ENCODE measurements at places on chromosomes 3 and 15. TPM values are rescaled to one million over a fixed set of nuclear protein-coding genes. Genes with fewer than 3 reads are reported as not detected.
A peak's percentile ranks its signal among the peaks of the same experiment; 100 is the strongest.

GRCh38 chr3:48521635-48522034, 17.7 kb upstream of the SHISA5 start:
- no peak for DNase-seq

- DNase-seq: no peak
Observed at GRCh38 chr3:132504375-132504933, 87.2 kb downstream of the DNAJC13 start.

GRCh38 chr15:39685999-39686613, 96.5 kb downstream of the FSIP1 start:
- DNase-seq: peak; percentile 62

DNA sequence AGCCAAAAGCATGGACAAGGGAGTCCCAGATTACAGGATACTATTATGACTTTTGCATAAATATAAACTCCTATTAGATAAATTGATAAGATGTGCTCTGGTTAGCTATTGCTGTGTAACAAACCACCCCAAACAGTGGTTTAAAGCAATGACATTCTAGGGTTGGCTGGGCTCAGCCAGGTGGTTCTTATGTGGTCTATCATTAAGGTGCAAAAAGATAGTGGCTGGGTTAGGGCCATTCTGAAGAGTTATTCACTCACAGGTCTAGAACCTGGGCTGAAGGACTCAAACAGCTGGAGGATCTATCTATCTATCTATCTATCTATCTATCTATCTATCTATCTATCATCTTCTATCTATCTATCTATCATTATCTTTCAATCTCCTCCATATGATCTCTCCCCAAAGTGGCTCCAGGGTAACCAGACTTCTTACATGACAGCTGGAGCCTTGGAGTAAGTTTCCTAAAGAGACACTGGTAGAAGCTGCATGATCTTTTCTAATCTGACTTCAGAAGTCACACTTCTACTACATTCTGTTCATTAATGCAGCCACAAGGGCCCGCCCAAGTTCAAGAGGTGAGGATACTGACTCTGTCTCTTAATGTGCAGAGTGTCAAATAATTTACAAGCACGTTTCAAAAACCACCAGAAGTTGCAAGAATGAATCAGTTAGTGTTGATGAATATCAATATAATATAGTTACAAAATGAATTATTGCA, 74.9 kb upstream of the XCR1 start:
- DNase-seq: no peak

- DNase-seq: no peak
Observed at GRCh38 chr3:25849091-25849490, 59.2 kb downstream of the OXSM start.

DNA sequence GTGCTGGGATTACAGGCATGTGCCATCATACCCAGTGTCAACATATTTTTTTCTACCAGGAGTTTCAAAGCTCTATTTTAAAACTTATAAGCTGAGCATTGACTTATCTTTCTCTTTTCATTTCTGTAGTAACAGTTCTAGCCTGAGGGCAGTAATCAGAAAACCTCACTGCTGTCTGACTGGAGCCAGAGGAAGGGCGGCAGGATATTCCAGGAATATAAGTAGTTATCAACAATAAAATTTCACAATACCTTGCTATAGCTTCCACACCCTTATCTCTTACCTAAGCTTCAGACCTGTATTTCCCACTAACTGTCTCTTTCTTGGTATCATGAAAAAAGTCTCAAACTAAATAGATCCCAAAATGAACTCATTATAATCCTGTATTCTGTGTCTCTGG, 5.1 kb upstream of the NEDD4 start:
- DNase-seq: no peak

DNA sequence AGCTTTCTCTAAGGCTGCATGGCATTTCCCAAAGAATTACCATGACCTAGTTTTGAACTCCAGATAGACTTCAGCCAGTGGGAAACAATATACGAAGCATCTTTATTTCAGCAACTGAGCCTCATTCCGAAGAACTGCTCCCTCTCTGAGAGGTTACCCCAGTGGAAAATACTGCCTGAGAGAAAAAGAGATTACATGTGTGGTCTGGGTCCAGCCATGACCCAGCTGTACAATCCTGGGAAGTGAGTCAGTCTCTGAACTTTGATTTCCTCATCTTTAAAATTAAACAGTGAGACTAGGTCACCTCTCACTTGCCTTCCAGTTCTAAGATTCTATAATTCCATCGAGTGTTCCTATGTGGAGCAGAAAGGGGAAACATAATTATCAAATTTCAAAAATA, 42.4 kb downstream of the TNIK start:
- peak; percentile 47 for DNase-seq

- no peak for DNase-seq
Observed at GRCh38 chr3:16309558-16309957, 44.5 kb downstream of the OXNAD1 start.

DNA sequence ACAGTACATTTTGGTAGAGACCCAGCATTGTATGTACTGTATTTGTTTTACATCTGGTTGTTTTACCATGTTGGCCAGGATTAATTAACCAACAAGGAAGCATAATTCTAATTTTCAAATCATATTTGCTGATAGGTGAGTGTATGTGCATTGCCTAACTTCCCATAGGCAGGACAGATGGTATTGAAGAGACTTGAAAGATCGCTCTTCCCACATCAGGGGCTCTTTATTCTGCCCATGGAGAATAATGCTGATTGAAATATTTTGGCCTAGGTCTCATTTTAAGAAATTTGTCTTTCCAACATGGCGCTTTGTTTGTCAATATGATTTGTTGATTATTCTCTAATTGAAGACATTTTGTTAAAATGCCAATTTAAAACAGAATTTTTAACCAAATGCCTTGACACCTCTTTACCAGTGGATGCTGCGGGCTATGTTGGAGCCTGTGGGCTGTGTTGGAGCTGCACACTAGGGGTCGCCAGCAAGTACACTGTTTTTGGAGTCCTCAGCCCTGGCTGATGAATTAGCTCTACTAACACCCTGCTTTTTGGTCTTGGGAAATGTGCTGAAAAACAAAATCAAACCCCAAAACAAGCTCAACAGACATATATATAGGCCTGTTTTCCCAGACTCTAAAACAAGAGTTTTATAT, 5.3 kb downstream of the P2RY12 start:
- DNase-seq: peak; percentile 45

- no peak for DNase-seq
Observed at GRCh38 chr15:94736236-94736635, 504.9 kb downstream of the MCTP2 start.

DNA sequence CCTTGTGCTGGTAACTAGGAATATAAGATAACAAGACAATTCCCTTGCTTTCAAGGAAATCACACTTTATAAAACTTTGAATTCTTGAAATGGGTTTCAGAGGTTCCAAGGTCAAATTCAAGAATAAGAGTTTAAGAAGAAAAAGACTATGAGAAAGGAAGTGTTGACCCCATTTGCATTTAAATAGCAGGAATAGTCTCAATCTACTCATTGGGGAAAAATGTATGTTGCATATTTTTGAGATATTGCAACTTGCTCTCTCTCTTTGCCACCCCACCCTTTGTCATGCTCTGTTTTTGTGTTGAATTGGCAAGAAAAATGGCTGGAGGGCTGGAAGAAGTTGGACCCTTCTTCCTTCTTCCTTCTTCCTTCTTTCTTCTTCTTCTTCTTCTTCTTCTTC, 699.2 kb downstream of the TUSC7 start:
- no peak for DNase-seq

GRCh38 chr3:2094941-2095340, 3.7 kb upstream of the CNTN4 start:
- DNase-seq: no peak

GRCh38 chr15:92471288-92471687, 77.6 kb downstream of the ST8SIA2 start:
- peak; percentile 13 for DNase-seq

- no peak for DNase-seq
Observed at GRCh38 chr3:47120138-47120537, 43.8 kb downstream of the SETD2 start.

GRCh38 chr3:17233398-17233800, 348.6 kb downstream of the PLCL2 start:
- peak; percentile 65 for DNase-seq

GRCh38 chr3:119073258-119074001, 38.8 kb upstream of the IGSF11 start:
- no peak for DNase-seq

DNA sequence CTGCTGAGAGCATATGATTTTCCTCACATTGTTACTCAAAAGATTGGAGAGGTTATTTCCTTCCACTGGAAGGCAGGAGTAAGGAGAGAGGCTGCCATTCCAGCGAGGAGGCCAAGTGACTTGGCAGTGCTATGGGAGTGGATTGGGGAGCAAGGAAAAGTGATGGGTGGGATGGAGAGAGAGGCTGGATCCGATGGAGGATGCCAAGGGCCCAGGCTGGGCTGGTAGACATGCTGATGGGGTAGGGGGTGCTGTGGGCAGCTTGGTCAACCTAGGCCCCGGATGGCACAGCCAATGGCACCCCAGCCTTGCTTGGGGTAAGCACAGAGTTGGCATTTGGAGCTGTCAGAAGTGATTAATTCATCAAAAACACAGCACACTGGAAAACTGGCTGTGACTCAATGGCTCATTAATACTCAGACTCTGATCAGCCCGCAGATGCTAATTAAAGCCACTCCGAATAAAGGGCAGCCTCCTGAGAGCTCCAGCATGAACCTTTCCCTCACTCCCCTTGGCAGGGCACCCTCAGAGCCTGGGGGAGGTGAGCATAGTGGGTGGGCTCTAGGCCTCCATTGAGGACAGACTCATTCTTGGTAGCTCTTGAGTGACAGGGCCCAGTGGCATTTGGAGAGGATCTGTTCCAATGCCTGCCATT, 22.1 kb upstream of the SLC6A1 start:
- no peak for DNase-seq

DNA sequence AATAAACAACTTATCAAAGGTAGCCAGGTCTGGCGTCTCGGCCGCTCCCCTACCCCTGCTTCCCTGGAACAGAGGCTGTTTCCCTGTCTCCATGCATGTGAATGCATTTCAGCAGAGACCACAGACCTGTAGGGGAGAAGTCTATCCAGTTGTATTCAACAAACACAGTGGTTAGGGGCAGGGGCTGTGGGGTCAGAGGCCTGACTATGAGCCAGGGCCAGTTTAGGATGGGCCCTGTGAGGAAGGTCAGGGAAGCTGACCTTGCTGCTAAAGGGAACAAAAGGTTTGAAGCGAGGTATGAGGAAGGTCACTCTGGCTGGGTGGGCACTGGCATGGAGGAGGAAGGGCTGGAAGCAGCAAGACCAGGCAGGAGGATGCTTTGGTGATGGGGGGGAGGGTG, 184.6 kb downstream of the XXYLT1 start:
- no peak for DNase-seq

- DNase-seq: peak; percentile 45
Observed at GRCh38 chr3:184874709-184875644, 63.0 kb downstream of the VPS8 start.

DNA sequence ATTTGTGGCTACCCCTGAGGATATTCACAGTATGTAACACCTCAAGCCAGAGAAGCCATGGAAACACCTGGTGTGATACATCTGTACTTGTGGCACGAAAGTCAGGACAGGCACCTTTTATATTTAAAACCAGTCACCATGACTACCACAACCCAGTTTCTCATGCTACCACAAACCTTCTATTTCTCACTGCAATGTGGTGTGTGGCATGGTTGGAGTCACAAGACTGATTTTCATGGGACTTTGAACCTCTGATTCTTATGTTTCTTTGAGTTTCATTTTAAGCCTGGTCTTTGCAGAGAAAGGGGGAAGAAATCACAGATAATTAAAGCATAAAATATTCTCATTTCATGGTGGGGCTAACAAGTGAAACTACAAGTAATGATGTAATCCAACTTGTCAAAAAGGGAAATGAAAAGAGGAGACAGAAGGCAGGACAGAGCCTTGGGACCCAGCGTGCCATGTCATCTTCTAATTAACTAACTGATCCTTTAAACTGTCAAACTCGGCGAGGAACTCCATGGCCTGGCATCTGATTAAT, 175.9 kb downstream of the PDZRN3 start:
- no peak for DNase-seq

- DNase-seq: no peak
Observed at GRCh38 chr3:17551333-17551732, 191.1 kb downstream of the TBC1D5 start.

DNA sequence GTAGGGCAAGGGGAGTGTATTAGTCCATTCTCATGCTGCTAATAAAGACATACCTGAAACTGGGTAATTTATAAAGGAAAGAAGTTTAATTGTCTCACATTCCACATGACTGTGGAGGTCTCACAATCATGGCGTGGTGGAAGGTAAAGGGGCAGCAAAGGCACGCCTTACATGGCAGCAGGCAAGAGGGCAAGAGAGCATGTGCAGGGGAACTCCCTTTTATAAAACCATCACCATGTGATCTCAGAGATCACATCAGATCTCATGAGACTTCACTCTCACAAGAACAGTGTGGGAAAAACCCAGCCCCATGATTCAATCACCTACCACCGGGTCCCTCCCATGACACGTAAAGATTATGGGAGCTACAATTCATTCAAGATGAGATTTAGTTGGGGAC, 41.4 kb downstream of the SUMF1 start:
- DNase-seq: no peak

GRCh38 chr3:153702106-153702505, 419.1 kb upstream of the ARHGEF26 start:
- no peak for DNase-seq

GRCh38 chr3:124780761-124781475, 50.7 kb downstream of the UMPS start:
- peak; percentile 46 for DNase-seq

- no peak for DNase-seq
Observed at GRCh38 chr3:18363338-18363737, 61.8 kb downstream of the SATB1 start.

Gene GPR62
- polyA plus RNA-seq: not detected

Gene HTR3E
- polyA plus RNA-seq: not detected

Gene PLA2G4E
- not detected for polyA plus RNA-seq

Gene C2CD4B
- polyA plus RNA-seq: 6.2 TPM

Gene GCSAM
- polyA plus RNA-seq: 1.3 TPM

Gene ZFAND6
- 113 TPM for polyA plus RNA-seq

Gene EPHB1
- polyA plus RNA-seq: 4.5 TPM

Gene LRRIQ4
- polyA plus RNA-seq: not detected

Gene GOLGA8J
- not detected for polyA plus RNA-seq

Gene ARL14
- 11.5 TPM for polyA plus RNA-seq

Gene PARP16
- polyA plus RNA-seq: 19.7 TPM

Gene DLL4
- 1.1 TPM for polyA plus RNA-seq

Gene CHST14
- 15.7 TPM for polyA plus RNA-seq

Gene ABI3BP
- 12.9 TPM for polyA plus RNA-seq

Gene CKMT1A
- polyA plus RNA-seq: 8.2 TPM
